GM23338 (cell line): ENCODE measurements at places on chromosomes 5 and 9. TPM values are rescaled to one million over a fixed set of nuclear protein-coding genes. Genes with fewer than 3 reads are reported as not detected.

CBY3 gene
- 0.52 and 2.3 TPM in 2 replicates for total RNA-seq

GRCh38 chr5:176862330-176862995 is 36.7 kb downstream of the HK3 start:
- DNase-seq = no peak

GRCh38 chr5:107005161-107005560 is 665.6 kb downstream of the EFNA5 start:
- DNase-seq = no peak

DNA sequence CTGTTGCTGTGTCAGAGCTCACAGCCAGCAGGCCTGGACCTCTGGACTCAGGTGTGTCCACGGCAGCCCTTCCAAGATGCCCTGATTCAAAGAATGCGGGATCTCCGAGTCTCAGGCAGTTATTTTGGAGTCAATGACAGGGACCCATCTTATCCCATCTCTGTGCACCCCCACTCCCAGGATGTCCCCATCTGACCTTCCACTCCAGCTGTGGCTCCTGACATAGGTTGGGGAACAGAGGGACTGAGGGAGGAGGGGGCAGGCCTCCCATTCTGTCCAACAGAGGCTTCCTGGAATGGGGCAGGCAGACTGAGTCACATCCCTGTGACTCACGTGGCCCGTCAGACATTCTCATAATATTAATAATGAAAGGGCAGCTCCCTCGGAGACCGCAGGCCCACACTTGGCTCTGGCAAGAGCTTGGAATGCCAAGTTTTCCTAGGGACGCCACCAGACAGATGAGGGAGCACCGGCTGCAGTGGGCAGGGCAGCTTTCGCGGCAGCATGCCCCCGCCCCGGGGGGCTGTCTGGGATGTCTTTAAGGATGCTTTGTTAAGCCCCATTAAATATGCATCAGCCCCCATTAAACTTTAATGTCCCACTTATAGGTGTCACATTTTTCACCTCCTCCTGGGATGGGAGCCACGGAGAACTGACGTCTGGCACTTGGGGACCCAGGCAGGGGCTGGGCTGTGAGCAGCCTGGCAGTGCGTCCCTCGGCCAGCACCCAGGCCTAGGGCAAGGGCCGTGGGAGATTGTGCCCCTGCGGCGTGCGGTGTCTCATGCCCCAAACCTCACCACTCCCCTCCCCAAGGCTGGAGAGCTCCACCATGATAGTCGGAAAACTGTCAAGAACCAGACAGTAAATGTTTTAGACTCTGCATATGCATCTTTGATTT is 23.6 kb upstream of the FIBCD1 start:
- no peak for DNase-seq

- no peak for DNase-seq
Observed at GRCh38 chr5:108649106-108649505, 98.6 kb upstream of the FER start.
